ENCODE measurements at places on chromosomes 7 and 10.

DNA sequence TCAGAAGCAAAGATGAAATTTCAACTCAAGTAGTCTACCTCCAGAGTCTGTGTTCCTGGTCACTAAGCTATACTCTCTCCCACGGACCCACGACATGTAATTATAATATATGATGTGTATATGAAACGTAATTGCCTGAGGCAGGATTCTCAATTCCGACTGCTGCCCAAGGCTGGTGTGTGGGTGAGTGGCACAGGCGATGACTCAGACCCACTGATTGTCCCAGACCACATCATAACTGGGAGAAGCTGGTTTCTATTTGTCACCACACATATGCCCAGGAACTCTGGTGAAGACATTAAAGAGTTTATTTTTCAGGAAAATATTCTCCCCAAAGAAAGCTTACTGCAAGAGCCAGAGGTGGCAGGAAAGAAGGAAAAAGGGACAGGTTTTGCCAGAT is 219.3 kb downstream of the JAZF1 start:
- no peak for DNase-seq

DNA sequence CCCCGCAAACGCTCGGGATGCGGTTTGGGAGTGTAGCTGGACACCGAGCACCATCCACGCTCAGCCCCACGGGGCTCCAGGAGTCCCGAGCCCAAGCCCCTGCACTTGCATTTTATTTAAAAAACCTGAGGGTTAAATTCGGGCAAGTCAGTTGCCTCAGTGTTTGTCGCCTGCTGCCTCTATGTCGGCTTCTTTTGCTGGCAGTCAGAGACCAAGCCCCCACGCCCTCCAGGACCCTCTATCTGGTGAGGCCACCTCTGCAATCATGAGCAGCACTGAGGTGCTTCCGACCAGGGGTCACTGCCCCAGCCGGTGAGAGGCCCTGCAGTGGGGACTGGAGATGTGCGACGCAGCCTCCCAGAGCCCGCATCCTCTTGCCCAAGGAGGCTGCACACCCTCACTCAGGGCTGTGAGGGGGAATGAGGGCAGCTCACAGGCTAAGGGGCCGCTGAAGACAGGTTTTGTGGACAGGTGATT is 13.3 kb upstream of the ZNF273 start:
- no peak for DNase-seq

DNA sequence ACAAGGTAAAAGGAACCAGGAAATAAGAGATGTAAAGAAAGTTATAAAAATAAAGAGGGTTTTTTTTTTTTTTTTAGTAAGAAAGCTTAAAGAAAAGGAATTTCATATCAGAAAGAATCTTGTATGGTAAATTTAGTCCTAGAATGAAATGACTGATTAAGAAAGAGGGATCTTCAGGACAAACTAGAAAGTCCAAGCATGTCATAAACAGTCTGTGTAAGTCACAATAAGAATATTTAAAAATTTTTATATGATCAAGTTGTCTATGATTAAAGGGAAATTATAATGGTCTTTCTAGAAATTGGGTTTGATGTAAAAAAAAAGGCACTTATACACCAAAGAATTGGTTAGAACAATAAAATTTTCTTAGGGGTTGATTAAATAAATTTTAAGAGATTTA is 289.5 kb downstream of the XPNPEP1 start:
- DNase-seq, result no peak

- DNase-seq, result no peak
These were observed 573 bp downstream of the BLVRA start for GRCh38 chr7:43758822-43759683.

DNA sequence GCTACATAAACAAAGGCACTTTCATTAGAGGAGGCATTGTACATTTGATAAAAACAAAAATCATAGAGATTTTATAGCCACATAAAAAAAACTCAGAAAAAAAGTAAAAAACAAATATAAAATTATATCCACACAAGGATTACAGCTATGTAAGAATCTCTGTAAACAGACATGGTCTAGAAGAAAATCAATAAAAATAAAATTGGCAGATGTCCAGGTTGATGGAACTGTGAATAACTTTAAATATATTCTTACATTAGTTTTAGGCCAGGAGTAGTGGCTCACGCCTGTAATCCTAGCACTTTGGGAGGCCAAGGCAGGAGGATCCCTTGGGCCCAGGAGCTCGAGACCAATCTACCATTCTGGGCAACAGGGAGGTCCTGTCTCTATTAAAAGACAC is 19.2 kb downstream of the SLC35B4 start:
- DNase-seq, result no peak

DNA sequence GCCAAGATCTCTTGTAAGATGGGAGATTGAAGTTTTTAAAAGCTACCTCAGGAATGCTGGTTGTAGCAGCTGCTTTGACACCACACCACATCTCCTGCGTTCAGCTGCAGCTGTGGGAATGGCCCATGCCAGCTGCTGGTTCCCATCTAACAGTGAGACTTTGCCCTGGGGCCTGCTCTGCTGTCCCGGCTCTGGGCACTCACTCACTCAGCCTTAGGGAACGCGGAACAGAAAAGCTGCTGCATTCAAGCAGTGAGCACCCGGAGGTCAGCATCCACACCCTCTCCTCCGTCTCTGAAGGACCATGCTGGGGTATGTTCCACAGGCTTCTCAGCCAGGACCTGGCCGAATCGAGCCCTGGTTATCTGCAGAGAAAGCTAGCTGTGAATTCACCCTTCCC is 197.1 kb upstream of the CXCL12 start:
- DNase-seq, result no peak

DNA sequence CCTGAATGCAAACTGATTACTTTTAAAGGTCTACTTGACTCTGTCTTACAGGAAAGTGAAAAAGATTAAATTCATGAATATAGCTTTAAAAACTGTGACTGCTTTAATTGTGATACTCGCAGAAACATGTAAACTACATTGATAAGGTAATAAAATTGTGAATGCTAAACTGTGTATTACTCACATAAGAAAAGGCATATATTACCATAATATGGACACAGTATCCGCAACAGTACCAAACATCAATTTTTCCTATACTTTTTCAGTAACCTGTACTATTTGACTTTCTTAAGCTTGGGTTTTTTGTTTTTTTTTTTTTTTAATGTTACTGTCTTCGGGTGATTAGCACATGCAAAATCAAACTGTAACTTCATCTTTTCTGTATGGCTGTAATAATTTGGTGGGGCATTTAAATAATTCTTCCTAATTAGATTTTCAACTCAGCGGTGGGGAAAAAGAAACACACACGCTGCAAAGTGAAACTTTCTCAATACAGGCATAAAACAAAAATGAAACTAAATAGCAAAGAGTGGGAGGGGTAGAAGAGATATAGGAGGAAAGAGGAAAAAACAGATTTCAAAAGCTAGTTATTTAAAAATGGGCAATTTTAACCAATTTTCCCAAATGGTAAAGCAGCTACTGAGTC is 23.2 kb downstream of the NT5C3A start:
- no peak for DNase-seq

DNA sequence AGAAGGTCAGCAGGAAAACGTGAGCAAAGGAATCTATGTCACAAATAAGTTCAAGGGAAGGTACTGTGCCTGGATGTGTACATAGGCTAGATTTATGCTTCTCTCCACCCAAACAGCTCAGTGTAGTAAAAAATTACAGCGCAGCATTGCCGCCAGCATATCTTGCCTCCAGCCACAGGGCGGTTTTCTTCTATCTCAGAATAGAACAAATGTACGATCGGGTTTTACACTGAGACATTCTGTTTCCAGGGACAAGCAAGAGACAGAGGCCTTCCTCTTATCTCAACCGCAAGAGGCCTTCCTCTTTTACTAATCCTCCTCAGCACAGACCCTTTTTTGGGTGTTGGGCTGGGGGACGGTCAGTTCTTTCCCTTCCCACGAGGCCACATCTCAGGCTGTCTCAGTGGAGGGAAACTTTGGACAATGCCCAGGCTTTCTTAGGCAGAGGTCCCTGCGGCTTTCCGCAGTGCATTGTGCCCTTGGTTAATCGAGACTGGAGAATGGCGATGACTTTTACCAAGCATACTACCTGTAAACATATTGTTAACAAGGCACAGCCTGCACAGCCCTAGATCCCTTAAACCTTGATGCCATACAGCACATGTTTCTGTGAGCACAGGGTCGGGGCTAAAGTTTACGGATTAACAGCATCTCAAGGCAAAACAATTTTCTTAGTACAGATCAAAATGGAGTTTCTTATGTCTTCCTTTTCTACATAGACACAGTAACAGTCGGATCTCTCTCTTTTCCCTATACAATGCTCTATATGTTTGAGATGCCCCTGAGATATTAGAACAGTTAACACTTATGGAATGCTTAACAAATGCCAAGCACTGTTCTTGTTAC is 11.6 kb upstream of the ABHD11 start:
- no peak for DNase-seq

DNA sequence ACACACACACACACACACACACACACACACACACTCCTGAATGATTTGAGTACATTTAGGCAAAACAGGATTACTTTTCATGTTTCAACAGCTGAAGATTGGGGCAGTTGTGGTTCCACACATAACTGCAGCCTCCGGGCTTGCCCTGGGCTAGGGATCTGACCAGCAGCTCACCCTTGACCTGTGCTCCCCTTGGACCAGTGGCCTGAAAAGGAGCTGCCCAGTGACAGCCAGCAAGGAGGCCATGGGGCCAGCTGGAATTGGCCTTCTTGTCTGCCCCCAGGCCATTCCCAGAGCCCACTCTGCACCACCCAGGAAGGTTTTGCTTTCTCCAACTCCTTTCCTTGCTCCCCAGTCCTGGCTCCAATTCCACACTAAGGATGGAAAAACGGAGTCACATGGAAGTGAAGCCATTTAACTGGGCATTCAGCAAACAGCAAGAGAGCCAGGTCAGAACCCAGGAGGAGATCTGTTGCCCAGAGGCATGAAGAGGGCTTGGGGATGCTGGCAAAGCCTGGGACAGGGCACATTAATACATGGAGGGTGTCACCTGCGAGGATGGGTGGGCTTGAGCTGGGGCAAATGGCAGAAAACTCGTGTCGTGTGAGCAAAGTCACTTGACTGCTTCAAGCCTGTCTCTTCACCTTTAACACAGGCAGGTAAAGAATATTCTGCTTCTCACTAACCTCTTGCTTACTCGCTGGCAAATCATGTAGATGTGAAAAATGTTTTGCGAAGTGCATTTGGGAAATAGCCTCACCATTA is 61.5 kb upstream of the GDF10 start:
- no peak for DNase-seq

Measured in Right ventricle myocardium inferior (tissue), 1 donor.